Caki2 (cell line): ENCODE measurements at places on chromosomes 5 and 9. TPM values are rescaled to one million over a fixed set of nuclear protein-coding genes. Genes with fewer than 3 reads are reported as not detected.
A peak's percentile ranks its signal among the peaks of the same experiment; 100 is the strongest.

KIF20A gene
- 33.1 and 43.9 TPM in 2 replicates for total RNA-seq

DNA sequence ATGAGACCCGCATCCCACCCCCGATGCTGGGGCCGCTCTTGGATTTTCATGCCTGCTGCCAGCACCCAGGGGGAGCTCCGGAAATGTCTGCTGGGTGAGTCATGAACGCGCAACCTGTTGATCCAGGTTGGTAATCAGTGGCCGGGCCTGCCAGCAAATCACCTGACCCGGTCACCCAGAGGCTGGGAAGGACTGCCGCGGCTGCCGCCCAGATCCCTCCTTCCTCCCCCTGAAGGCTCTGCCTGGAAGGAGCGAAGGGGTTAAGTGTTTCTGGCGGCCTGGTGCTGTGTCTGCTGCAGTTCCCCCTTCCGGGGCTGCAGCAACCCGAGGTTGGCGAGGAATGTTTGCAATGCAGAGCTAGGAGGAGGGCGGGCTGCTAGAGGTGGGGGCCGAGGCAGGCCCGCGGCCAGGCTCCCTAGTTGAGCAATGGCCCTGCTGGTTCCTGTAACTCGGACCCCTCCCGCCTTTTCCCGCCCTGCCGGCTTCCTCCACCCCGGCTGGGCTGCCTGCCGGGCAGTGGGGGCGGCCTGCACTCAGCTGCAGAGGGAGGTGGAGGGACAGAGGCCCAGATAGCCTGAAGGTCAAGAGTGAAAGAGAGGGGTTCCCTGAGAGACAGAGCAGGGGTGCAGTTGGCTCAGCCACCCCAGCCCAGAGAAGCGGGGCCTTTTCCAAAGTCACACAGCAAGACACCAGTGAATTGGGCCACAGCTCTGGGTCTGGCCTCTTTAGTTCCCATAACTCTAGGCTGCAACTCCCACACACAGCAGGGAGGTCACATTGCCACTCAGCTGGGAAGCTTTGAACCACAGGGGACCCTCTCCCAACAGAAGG, 156.3 kb upstream of the IER5L start:
- peak; percentile 99 for DNase-seq

DNA sequence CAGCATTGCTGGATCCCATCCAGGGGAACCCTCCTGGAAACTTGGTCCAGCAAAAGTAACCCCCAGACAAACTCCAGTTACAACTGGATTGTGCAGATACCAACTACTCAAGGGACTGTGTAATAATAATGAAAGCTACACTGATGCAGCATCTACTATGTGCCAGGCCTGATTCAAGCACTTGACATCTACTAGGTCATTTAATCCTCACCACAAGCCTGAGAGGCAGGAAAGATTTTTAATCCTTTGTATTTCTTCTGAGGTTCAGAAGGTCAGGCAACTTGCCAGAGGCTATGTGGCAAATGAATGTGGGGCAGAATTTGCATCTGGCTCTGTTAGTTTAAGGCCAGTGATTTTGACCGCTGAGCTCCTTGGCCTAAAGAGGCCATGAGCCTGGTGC, 29.5 kb upstream of the FOXI1 start:
- DNase-seq = no peak

- DNase-seq = no peak
Observed at GRCh38 chr5:169146158-169146557, 154.8 kb downstream of the SLIT3 start.

DNA sequence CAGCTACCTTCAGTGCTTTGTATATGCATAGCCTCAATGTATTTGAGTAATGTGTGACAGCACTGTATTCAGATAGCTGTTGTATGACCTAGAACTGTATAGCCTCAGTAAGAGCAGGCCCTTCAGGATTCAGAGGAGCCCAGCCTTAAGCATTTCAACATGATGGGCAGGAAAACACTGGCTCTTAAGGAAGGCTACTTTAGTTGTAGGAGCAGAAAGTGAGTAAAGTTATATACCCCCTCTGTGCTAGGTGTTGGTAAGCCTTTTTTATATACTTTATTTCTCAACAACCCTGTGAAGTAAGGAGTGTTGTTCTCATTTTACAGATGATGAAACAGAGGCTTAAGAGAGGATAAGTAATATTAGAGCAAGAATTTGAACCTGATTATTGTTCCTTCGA, 1.5 kb upstream of the GPR21 start:
- DNase-seq = no peak

ADGRD2 gene
- total RNA-seq = 0.26 TPM in 1 of 2 replicates, not detected in the other

GRCh38 chr5:322942-323879, 1.7 kb downstream of the AHRR start:
- no peak for DNase-seq

DNA sequence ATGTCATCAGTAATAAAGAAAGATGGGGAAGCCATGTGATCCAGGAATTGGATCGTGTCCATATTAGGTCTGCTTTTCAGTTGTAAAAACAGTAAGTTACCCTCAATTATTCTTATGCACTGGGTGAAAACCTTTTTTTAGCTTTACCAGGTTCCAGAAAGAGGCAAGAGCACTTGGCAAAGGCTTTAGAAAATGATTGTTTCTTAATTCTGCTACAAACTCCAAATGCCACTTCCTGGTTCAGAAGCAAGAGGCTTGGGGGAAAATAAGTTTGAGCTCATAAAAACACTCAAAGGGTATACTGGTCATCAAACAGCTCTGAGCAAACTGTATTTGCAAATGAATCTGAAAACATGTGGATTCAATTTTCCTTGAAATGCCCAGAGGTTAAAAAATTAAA, 615.6 kb downstream of the EBF1 start:
- DNase-seq = no peak

GRCh38 chr9:75826314-75826713, 64.2 kb upstream of the PCSK5 start:
- peak; percentile 83 for DNase-seq

PAX5 gene
- total RNA-seq = not detected in 2 replicates

DNA sequence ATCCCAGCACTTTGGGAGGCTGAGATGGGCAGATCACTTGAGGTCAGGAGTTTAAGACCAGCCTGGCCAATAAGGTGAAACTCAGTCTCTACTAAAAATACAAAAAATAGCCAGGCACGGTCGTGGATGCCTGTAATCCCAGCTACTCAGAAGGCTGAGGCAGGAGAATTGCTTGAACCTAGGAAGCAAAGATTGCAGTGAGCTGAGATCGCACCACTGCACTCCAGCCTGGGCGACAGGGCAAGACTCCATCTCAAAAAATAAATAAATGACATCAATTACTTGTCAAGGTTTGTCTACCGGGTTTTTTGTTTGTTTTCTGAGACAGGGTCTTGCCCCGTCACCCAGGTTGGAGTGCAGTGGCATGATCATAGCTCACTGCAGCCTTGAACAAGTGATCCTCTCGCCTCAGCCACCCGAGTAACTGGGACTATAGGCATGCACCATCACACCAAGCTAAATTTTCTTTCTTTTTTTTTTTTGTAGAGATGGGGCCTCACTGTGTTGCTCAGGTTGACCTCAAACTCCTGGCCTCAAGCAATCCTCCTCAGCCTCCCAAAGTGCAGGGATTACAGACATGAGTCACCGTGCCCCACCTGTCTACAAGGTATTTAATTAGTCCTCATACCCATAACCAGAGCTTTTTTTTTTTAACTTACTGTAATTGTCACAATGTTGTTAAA, 64.9 kb downstream of the SUSD1 start:
- peak; percentile 66 for DNase-seq

- no peak for DNase-seq
Observed at GRCh38 chr5:138655530-138656190, 80.5 kb upstream of the HSPA9 start.

GRCh38 chr5:170217831-170218230, 15.0 kb upstream of the C5orf58 start:
- no peak for DNase-seq

DNA sequence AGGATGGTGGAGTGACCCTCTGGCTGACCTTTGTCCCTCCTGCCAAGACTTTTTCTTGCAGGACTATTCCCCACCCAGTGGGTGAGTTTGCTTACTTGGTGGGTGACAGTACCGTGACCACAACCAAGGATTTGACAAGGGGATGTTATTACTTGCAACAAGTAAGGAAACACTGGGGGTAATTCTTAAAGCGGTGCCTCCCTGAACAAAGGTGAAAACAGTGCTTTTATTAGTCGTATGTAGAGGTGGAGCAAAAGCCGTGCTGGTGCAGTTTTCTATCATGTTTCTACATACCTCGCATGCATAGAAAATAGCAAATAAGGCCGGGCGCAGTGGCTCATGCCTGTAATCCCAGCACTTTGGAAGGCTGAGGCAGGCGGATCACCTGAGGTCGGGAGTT, 41.0 kb upstream of the KDM4C start:
- DNase-seq = no peak

DNA sequence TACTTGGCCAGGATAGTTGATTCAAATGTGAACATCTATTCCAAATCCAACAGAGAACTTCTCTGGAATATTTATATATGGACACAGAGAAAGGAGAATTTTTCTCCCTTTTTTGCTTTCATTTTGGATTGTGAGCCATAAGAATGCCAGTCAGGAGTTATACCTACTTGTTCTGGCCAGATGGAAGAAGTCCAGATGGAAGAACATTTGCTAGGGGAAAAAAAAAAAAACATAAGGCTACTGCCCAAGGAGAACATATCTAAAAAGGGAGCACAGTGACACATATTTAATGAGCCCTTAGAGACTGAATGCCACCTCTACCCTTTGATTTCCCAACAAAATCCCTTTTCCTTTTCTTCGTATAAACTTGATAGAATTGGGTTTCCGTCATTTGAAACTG, 61.7 kb upstream of the PPP2R2B start:
- no peak for DNase-seq

- DNase-seq = no peak
Observed at GRCh38 chr5:143117821-143118220, 285.7 kb downstream of the NR3C1 start.

- DNase-seq = no peak
Observed at GRCh38 chr5:136722581-136722980, 357.2 kb upstream of the TRPC7 start.

PCDHB2 gene
- not detected in 2 replicates for total RNA-seq

CDH10 gene
- total RNA-seq = not detected in 2 replicates

- no peak for DNase-seq
Observed at GRCh38 chr5:176792655-176793342, 17.6 kb upstream of the UNC5A start.

- DNase-seq = no peak
Observed at GRCh38 chr5:6845856-6846255, 132.6 kb downstream of the TENT4A start.

DNA sequence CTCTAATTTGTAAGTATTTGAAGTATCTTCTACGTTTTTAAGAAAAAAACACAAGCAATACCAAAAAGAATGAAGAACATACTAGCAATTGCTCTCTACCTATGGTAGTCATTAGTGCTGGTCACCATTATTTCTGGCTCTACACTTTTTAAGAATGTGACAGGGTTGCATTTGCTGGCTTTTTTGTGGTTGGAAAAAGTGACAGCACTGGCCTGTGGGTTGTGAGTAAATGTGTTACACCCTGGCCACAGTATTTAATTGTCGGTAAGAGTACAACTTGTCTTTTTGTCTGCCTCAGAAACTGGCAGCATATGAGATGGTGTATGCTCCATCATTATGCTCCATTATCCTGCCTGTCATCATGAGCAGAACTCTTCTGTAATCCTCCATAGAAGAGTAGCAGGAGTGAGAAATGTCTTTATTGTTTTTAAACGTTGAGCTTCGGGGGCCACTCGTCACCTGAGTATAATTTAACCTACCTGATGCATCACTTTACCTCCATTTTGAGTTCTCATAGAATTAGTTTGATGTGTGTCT, 449.8 kb downstream of the ISL1 start:
- no peak for DNase-seq

- DNase-seq = no peak
Observed at GRCh38 chr5:74031536-74031935, 405.5 kb downstream of the ARHGEF28 start.

- DNase-seq = peak; percentile 90
Observed at GRCh38 chr9:130693426-130694191, at the start of gene EXOSC2. EXOSC2 (plus strand) TSS chr9:130693780; CDS start chr9:130693792, 12 bp downstream.

DNA sequence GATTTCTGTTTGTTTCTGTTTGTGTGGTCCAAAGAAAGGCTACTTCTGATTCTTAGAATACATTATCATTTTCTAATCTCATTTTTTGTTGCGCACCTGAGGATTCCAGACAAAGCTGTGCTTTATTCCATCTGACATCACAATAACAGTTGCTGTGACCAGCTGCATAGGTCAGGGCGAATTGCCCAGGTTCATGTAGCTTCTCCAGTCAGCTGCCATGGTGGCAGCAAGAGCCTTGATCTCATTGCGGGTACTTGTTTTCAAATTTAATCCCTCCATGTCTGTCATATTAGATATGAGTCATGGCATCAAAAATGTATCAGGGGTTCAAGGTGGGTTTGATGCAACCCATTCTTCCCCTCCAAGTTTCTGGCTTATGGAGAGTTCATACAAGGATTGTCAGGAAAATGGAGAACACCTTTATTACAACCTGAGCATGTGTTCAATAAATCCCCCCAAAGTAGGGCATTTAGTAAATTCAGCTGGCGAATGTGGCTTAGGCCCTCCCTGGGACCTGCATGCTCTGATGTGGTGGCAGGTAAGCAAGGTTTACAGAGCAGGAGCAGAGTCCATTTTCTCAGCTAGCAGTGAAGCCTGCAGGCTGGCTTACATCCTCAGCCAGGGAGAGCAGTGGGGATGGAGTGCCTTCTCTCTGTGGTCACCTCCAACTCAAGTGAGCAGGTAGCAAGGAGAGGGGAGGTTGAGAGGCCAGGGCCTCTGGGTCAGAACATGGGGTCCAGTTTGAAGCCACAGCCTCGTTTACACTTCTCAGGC, 13.9 kb downstream of the CAVIN4 start:
- DNase-seq = no peak

GRCh38 chr5:171639966-171640365, 145.7 kb upstream of the SMIM23 start:
- no peak for DNase-seq

TEX48 gene
- not detected in 2 replicates for total RNA-seq

PCDHA9 gene
- total RNA-seq = not detected in 2 replicates

DNA sequence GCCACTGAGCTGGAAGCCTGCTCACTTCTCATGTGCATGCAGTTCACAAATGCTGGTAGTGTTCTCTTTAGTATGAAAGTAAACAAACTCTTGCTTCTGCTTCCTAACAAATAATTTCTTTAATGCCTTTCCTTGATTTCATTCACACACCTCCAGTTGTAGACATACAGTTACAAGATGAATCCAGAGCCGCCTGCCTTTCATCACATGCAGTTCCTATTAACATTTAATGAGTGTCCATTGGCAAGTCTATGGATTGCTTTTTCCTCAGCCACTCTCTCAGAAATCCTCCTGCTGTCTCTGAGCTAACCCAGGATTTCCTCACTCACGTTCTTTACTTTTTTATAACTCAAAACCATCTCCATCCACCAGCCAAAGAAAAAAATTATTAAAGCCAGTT, 408.6 kb downstream of the BNC2 start:
- DNase-seq = no peak

C5orf52 gene
- total RNA-seq = not detected in 2 replicates

DNA sequence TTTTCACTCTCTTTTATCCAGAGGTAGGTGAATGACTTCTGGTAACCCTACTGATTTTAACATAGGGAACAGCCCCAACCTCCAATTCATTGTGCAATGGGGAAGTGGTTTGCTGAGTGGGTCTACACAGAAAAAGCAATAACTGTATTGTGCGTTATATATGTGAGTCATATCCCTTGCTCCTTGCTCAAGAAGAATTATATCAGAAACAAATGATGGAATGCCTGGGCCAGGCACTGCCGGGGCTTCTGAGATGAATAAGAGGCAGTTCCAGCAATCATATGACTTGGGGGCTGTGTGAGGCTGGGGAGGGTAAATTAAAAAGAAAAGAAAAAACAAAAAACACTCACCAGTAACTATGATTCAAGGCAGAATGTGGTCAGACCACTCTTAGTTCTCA, 79.2 kb upstream of the ABCA1 start:
- peak; percentile 47 for DNase-seq

CNTRL gene
- total RNA-seq = 1.7 and 21.5 TPM in 2 replicates

- DNase-seq = no peak
Observed at GRCh38 chr9:137475666-137476065, 16.5 kb upstream of the NSMF start.
